ENCODE measurements at places on chromosomes 3 and 15.
A peak's percentile ranks its signal among the peaks of the same experiment; 100 is the strongest.

- DNase-seq = peak; percentile 13
Measured at GRCh38 chr15:77187751-77188464, 117.0 kb upstream of the TSPAN3 start.

GRCh38 chr15:57923306-57923705 lies 142.2 kb downstream of the ALDH1A2 start:
- no peak for DNase-seq

- DNase-seq = no peak
Measured at GRCh38 chr15:21268436-21268940, 171.8 kb downstream of the POTEB3 start.

GRCh38 chr15:90873998-90874605 lies 5.7 kb downstream of the FURIN start:
- DNase-seq = peak; percentile 49

DNA sequence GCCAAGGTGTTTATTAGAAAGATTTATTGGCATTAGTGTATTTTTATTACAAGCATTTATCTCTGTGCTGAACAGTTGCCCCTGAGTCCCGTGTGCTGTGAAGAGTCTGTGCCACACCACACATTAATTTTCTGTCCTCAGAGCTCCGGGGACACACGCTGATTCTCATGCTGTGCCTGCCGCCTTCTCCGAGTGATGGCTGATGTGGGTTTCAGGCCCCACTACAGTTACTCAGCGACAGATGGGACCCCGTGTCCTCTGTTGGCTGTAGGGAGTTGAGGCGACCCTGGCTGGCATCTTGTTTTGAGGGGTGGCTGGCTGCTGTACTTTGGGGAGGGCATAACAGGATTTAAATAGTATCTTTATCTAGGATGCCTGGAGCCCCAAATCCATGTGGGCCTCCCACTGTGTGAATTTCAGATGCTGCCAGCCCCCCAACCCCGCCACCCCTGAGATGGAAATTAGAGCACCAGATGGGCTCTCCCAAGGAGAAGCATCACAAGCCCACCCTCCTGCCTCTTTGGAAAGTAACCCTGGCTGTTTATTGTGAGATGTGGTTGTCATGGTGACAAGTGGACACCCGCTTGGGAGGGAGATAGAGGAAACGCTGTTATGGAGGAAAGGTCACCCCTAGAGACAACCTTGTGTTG lies 185.6 kb downstream of the APBA2 start:
- peak; percentile 81 for DNase-seq

GRCh38 chr3:126685021-126685420 lies 19.0 kb upstream of the CHCHD6 start:
- no peak for DNase-seq

- DNase-seq = no peak
Measured at GRCh38 chr3:85161544-85161943, 202.8 kb downstream of the CADM2 start.

GRCh38 chr3:165254812-165255211 lies 58.6 kb upstream of the SLITRK3 start:
- DNase-seq = peak; percentile 6

DNA sequence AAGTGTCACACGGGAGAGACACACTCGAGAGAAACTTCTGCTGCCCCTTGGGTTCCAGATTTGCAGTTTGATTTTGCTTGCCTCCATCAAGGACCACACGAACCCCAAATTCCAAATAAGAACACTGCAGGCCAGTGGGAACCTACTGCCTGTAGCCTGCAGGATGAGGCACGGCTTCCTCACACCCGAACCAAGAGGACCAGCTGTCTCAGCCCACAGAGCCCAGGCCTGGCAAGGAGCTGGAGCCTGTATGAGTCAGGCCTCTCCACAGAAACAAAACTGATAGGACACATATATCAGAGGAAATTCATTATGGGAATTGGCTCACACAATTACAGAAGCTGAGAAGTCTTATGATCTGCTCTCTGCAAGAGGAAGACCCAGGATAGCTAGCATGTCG lies 188.1 kb upstream of the NSMCE3 start:
- DNase-seq = no peak

DNA sequence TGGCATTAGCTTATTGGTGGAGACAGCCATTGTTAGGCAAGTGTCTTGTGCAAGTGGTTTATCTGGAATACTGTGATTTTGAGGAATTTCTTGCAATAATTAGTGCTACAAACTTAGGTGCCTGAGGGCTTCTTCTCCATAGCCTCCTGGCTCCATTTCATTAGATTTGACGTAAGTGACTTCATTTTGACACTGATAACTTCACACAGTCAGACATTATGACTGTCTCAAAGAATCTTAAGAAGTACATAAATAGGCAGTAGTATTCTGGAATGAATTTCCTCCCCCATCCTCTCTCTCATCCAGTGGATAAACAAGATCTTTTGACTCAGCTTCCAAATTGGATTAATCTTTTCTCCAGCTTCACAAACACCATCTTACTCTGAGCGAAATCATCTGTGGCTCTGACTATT lies 19.0 kb downstream of the ARL14 start:
- DNase-seq = no peak

DNA sequence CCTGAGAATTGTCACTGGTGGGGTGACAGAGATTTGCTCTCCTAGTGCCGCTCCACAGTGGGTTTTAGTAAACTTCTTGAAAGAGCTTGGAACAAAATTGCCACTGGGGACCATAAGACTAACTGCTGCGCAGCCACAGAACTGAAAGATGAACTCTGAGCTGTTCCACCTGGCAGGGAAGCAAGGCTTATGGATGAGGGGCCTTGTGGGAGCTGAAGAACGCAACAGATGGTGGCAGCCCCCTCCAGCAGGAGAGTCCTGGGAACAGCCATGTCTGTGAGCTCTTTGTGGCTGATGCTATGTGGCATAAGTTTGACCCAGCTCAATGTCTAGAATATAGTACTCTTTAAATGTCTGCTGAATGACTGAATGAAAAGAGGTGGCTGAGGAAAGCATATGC lies 66.8 kb upstream of the C2CD4B start:
- no peak for DNase-seq

- DNase-seq = no peak
Measured at GRCh38 chr3:36942638-36943248, 2.1 kb downstream of the TRANK1 start.

GRCh38 chr3:193465992-193466608 lies 87.5 kb upstream of the ATP13A5 start:
- DNase-seq = no peak

DNA sequence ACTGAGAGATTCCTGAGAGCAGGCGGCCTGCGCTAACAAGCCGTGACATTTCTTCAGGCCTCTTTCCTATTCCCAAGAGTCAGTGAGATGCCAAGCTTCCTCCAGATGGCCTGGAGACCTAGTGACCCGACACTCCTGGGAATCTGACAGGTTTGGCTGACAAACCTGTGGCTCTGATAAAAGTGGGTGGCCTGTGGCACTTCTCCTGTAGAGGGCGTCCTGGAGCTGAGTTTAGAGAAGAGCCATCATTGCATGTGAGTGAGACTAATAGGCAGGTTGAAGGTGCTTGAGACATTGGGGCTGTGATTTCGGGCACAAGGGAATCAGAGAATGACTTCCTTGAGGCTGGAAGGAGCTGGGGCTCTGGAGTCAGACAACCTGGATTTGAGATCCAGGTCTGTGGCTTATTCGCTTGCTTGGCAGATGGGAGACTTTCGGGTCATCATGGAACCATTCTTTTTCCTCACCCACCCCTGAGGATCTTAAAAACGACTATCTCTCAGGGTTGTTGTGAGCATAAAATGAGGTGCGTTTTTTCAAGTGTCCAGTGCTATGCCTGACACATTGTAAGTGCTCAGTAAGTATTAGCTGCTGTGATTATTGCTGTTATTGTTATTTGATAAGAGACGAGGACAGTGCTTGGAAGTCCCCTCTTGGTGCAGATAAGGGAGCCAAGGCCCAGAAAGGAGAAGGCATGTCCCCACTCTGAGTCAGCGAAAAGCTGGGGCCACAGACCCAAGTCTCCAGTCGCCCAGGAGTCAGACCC lies 77.2 kb downstream of the SCN10A start:
- DNase-seq = peak; percentile 49

GRCh38 chr3:185648396-185648795 lies 62.3 kb downstream of the SENP2 start:
- no peak for DNase-seq

DNA sequence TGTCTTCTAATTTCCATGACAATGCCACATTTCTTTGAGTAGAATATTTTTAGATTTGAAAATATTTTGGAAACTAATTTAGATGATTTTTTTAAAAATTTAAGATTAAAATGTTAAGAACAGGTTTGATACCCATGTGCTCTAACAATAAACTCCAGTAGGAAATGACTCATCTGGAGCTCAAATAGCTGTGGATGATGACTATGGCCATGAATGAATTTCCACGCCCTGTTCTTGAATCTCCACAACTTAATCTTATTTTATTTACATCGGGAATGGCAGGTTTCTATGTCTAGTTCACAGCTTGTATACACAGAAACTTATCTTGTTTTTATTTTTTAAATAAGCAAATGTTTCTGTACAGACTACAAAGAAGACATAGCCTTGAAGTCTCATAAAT lies 726.8 kb downstream of the NAALADL2 start:
- DNase-seq = no peak

GRCh38 chr3:17054301-17054981 lies 169.7 kb downstream of the PLCL2 start:
- DNase-seq = no peak

DNA sequence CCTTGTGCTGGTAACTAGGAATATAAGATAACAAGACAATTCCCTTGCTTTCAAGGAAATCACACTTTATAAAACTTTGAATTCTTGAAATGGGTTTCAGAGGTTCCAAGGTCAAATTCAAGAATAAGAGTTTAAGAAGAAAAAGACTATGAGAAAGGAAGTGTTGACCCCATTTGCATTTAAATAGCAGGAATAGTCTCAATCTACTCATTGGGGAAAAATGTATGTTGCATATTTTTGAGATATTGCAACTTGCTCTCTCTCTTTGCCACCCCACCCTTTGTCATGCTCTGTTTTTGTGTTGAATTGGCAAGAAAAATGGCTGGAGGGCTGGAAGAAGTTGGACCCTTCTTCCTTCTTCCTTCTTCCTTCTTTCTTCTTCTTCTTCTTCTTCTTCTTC lies 699.2 kb downstream of the TUSC7 start:
- no peak for DNase-seq

DNA sequence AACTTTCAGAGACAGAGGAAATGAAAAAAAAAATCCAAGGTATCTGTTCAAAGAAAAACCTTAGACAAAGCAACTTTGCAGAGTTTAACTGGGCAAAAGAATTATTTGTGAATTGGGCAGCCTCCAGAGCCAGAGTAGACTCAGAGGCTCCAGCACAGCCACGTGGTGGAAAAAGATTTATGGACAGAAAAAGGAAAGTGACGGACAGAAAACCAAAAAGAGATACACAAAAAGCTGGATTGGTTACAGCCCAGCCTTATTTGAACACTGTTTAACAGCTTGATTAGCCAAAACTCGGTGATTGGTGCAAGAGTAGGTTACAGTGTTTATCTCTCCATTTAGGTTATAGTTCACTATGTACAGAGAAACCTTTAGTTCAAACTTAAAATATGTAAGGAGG lies 23.7 kb upstream of the GPD1L start:
- no peak for DNase-seq

GRCh38 chr3:129399895-129400357 lies 28.5 kb downstream of the EFCAB12 start:
- no peak for DNase-seq

DNA sequence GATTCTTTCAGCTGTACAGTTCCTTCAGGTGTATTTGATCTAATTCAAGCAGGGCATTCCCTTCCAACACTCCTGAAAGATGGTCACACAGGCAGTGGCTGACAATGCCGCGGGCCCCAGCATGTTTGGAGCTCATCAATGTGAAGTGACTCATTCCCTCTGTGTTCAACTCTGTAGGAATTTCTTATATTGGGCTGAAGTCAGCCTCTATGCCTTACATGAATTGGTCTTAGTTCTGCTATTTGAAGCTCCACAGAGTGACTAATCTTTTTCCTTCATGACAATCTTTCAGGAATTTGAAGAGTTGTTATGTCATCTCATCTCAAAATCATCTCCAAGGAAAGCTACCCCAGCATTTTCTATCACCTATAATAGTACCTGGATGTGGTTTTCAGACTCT lies 142.5 kb upstream of the C2CD4B start:
- DNase-seq = no peak

DNA sequence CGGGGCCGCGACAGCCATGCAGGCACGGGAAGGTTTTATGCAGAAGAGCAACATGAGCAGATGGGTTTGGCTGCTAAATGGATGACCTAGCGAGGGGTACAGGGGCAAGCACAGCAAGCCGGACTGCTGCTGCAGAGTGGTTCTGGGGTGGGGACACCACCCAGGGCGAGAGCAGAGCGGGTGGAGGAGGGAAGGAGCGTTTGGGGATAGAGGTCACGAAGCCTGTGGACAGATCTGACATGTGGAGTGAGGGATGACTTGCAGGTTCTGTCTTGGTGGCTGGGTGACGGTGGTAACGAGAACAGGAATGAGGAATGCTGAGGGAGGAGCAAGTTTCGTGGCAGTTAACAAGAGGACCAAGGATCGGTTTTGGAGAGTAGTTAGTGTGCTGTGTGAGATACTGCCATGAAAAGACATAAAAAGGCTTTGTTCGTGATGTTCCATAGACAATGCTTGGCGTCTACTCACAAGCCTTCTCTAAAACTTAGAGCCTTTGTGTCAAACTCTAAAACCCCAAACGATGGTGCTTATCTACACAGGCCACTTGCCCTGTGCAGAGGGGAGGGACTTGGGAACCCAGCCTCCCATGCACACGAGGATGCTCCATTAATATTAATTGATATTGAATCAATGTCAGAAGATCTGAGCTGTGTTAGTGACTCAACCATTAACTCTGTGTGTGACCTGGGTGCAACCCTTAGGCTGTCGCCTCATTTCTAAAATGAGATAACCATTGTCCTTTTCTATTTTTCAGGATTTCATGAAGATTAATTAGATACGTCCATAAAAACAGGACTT lies 132.7 kb upstream of the SLC2A2 start:
- no peak for DNase-seq

- no peak for DNase-seq
Measured at GRCh38 chr15:66646799-66647198, 55.2 kb upstream of the SMAD6 start.

DNA sequence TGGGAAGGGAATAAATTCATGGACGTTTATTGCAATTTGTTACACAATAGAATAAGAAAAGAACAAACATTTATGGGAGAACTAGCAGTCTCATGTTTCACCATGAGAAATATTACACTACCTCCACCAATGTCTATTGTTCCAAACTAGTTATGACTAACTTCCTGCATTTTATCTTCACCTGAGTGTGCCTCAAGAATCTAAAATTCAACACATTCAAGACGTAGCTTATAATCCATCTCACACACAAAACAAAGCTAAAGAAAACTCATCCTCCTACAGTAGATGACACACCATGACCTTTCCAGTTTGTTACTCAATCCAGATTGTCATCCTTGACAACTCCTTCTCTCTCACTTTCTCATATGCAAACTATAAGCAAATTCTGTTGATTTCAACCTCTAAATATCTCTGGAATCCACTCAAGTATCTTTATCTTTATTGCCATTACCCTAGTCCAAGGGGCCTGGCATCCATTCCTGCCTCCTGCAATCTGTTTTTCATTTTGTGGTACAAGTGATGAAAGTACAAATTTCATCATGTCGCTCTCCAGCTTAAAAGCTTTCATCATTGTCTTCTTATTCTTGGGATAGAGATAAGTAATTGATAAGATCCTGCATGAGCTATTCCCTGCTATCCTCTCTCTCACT lies 229.9 kb downstream of the NR2F2 start:
- DNase-seq = no peak

GRCh38 chr15:40045572-40046217 lies 6.7 kb upstream of the SRP14 start:
- no peak for DNase-seq

GRCh38 chr15:48421362-48421761 lies 90.1 kb downstream of the DUT start:
- no peak for DNase-seq
